ENCODE measurements at places on chromosomes 13 and 19.

GRCh38 chr19:54795758-54796157 is 7.7 kb upstream of the KIR2DL4 start:
- no peak for DNase-seq

- DNase-seq, result no peak
Measured at GRCh38 chr19:10499550-10500246, 3.5 kb downstream of the KEAP1 start.

DNA sequence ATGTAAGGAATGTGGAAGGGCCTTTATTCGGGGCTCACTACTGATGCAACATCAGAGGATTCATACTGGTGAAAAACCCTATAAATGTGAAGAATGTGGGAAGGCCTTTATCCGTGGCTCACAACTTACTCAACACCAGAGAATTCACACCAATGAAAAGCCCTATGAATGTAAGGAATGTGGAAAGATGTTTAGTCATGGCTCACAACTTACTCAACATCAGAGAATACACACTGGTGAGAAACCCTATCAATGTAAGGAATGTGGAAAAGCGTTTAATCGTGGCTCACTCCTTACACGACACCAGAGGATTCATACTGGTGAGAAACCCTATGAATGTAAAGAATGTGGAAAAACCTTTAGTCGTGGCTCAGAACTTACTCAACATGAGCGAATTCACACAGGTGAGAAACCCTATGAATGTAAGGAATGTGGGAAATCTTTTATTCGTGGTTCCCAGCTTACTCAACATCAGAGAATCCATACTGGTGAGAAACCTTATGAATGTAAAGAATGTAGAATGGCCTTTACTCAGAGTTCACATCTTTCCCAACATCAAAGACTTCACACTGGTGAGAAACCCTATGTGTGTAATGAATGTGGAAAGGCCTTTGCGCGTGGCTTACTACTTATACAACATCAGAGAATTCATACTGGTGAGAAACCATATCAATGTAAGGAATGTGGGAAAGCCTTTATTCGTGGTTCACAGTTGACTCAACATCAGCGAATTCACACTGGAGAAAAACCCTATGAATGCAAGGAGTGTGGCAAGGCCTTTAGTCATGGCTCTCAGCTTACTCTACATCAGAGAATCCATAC is 44.3 kb downstream of the ZNF585A start:
- no peak for DNase-seq

- no peak for DNase-seq
Measured at GRCh38 chr19:41913538-41914423, 14.5 kb downstream of the ERFL start.

DNA sequence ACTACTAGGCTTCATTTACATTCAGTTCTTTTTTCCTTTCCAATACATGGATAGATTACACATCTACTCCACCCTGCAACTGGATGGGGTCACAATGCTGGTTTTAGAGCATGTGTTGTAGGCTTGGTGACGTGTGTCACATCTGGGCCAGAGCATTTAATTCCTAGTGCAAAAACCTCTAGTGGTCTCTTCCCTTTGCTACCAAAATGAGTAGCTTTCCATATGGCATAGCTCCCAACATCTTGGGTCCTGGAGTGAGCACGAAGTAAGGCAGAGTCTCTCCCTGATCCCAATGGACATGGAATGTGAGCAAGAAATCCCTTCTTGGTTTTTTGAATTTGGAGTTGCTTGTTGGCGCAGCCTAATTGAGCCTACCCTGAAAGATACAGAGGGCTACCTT is 51.7 kb downstream of the TNFSF11 start:
- no peak for DNase-seq

GRCh38 chr19:18155095-18156087 is 2.4 kb downstream of the PIK3R2 start:
- DNase-seq, result no peak

DNA sequence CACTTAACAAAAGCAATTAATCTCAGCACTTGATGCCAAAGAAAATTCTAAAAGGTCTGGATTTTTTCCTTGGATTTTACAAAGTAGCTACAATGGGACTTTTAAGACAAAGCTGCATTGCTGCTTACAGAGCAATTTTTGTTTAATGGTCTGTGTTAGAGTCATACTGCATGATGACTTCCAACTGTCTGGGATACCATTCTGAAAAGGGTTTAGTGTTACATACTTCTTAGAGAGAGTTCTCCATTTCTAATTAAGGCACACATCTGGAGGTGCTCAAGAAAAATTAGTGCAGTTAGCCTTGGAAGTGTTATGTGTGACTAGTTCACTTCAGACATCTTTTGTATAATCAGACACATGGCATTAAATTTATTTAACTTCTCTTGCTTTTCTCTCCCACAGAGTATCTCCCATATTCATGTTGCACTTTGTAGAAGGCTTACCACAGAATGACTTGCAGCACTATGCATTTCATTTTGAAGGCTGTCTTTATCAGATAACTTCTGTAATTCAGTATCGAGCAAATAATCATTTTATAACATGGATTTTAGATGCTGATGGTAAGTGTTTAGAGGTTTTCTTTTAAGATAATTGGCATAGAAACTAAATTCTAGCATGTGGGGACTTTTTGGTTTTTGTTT is 35.1 kb downstream of the USPL1 start:
- no peak for DNase-seq

- DNase-seq, result no peak
Measured at GRCh38 chr19:662207-662961, 630 bp downstream of the RNF126 start.

DNA sequence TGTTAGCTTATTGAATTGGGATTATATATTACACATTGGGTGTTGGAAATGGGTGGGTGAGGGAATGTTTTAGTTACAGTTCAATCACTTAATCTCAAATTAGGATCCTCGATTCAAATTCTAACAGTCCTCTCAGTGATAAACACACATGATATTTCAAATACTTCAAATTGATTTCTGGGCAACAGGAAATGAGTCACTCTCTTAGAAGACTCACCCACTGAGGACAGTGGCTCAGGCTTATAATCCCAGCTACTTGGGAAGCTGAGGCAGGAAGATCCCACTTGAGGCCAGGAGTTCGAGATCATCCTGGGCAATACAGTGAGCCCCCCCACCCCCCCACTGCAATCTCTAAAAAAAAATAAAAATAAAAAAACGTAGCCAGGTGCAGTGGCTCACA is 435.3 kb downstream of the KLF12 start:
- no peak for DNase-seq

GRCh38 chr19:581399-582111 is 8.1 kb upstream of the HCN2 start:
- no peak for DNase-seq

GRCh38 chr13:87889254-87889653 is 218.1 kb downstream of the SLITRK5 start:
- peak; percentile 58 for DNase-seq

DNA sequence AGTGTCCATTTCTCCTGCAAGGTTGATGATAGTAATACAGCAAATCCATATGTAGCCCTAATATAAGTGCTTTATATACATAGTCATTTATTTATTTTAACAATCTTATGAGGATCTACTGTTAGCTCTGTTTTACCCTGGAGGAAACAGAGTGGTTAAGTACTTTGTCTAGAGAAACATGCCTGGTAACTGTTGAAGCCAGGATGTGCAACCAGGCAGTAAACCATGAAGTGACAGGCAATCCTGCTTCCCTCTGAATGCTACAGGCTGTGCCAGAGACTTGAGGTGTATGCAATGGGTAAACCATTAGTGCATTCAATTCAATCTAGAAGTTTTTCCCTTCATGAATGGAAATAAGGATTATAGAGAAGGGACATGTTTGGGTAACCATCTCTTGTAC is 911.0 kb downstream of the PCDH17 start:
- DNase-seq, result no peak

DNA sequence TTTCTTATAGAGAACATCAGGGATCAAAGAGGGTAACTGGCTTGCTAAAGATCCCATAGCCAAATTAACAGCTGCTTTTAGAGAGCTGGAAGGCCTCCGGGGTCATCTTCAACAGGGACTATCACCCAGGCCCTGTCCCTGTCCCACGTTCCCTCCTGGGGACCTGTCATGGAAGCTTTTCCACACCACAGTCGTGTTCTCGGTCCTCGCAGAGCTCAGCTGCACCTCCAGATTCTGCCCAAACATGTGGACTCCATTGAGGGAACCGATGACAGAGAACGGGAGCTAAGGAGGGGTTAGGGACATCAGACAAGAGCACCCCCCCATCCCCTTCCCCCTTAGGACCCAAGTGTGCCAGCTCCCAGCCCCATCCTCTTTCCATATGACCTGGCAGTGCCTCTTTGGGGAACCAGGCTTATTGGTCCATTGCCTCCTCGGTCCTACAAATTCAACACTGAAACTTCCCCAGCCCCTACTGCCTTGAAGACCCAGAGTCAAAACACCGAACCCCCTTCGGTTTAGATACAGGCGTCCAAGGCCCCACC is 568 bp downstream of the FUZ start:
- no peak for DNase-seq

DNA sequence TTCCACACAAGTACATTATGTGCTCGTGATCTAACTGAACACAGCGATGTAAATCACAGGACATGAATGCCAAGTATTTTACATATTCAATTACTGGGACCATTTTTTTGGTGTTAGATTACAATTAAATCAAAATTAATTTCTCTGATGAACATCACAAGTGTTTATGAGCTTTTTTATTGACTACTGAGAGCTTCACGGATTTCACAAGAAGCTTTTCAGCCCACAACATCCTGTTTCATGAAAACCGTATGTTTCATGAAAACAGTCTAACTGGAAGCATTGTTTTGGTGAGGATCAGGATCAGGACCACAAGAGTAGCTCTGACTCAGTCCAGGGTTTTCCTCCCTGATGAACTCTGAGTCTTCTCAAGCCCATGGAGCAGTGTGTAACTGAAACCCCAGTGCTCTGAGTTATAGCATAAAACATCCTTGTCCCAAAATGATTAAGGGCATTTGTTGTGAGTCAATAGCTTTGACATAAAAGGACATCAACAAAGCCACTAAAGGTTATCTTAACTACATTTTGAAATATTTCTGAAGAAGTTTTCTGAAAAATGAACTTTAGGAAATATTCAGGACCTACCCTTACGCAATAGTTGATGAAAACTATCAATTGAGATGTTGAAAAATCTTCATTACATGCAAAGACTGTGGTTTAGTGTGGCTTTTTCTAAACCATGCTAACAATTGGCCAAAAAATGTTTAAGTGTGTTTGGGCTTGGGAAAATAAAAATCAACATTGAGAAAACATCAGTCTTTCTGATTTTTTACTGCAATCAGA is 49.3 kb downstream of the UFM1 start:
- no peak for DNase-seq

DNA sequence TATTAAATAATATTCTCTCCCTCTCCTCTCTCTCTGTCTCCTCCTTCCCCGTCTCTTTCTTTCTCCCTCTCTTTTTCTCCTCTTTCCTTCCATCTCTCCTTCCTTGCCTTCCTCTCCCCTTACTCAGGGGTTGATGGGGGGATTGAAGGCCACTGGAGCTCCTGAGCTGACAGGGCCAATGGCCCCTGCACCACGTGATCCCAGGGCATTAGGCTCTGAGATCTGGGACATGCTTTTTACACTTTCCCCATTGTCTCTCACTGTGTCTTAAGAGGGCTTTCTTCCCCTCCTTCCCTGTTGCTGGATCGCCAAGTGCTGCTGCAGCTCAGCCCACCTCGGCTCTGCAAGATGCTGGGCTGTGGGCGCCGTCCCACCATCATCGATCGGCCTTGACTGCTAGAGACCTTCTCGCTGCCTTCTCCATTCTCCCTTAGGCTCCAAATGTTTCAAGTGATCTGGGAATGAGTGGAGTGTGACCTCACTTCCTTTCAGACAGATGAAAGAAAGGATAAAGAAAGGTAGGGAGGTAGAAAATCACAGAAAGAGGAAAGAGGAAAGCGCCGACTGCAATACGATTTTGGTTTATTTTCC is 42.2 kb downstream of the COL4A1 start:
- DNase-seq, result no peak

- DNase-seq, result no peak
Measured at GRCh38 chr13:104996022-104996421, 1539.4 kb downstream of the EFNB2 start.

DNA sequence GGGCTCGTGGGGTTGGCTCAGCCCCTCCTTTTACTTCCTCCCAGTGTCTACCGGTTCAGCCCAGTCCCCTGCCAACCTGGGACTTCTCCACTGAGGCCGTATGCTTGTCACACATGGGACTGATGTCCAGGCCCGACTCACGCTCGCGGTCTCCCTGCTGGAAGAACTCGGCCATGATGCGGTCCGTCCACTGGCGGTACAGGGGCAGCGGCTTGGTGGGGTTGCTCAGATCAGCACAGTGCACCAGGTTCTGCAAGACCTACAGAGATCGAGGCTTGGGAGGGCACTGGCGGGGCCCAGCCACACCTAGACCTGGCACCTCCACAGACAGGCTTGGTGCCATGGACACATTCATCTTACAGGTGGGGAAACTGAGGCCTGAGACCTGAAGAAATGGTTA is 7.8 kb upstream of the RAB3A start:
- no peak for DNase-seq

GRCh38 chr13:29830000-29830399 is 20.4 kb downstream of the UBL3 start:
- no peak for DNase-seq

- DNase-seq, result no peak
Measured at GRCh38 chr13:44004878-44005277, 125.2 kb downstream of the LACC1 start.

DNA sequence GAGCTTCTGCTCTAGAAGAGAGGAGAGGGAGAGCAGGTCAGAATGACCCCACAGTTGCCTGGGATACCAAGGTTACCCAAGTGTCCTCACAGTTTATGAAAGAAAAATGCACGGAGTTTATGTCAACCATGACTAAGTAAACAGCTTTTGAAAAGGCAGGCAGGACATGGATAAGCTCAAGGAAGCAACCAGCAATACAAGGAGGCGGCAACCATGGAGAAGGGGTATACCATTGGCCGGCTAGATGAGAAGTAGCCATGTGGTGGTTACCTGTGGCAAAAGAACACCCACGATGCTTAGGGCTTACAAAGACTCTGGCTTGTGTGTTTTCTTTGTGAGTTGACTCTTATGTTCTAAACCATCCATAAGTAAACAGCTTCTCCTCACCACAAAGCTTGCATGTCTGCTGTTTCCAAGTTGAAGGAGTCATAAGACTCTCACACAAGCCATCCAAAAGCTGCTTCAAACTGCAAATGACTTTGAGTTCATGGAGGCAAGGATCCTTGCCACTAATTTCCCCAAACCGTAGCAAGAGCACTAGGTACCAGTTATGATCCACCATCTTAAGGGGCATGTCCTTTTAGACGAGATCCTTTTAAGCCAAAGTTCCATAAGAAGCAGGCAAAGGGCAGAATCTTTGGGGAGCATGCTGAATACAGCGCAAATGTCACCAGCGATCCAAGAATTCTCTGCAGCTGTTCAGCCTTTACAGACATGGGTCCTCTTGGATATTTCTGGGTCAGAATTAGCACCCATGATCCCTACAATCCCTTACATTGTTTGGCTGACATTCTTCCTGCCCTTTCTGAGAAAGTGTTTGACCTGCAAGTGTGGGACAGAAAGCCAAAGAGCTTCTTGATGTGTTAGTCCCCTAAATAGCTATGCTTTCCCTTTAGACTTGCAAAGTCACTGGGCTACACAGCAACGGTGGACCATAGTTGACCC is 74.8 kb upstream of the IPO5 start:
- peak; percentile 6 for DNase-seq
